NCI-H1694 (cell line): ENCODE measurements at places on chromosomes 1 and 21.

DNA sequence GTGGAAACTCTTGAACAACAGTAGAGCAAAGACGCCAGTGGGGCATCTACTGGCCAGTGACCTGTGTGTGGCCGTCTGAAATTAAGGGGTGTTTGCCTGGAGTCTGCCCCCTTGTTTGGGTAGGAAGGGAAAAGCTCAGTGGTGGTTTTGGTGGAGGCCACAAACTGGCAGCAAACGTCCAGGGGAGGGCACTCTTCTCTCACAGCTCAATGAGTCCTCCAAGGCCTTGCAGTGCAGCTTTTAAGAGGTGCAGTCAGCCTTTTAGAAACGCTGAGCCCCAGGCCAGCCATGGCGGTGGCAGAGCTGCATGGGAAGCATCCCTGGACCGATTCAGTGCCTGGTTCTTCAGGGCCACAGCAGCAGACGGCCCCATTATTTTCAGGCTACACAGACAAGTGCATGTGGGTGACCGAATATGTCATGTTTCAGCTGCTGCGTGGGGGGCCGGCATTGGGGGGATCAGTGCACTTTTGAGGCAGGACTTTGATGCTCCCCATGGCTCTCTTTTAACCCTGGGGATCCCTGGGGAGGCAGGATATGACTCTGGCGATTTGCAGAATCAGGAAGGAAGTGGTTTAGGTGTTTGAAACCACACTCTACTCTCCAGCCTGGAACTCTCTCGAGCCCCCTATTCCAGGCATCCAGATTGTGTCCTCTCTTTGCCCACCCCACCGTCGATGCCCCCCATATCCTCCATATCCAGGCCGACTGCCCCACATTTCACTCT is 414.0 kb downstream of the PRDM2 start:
- DNase-seq, result peak; percentile 67

GRCh38 chr1:7334475-7335035 is 436.5 kb upstream of the VAMP3 start:
- DNase-seq, result peak; percentile 80

DNA sequence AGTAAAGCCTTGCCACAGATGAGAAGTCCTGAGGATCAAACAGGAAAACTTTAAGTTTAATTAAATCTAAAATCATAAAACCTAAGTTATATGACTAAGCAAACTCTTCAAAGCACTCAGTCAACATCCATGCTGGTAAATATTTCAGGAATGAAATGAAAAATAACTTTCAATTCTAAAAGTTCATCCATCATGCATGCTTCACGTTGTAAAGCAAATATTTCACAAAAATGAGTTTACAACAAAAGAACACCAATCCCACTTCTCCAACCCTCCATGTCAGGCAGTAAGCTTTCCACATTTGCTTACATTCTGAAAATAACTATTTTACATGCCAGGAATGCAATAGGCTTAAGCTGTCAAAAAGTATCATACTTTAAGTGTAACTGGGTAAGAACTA is 16.8 kb downstream of the APP start:
- no peak for DNase-seq

- no peak for DNase-seq
These were observed 99.4 kb downstream of the ADSS2 start for GRCh38 chr1:244352156-244352830.

- DNase-seq, result no peak
These were observed 233.1 kb downstream of the CAMTA1 start for GRCh38 chr1:7018351-7018750.

DNA sequence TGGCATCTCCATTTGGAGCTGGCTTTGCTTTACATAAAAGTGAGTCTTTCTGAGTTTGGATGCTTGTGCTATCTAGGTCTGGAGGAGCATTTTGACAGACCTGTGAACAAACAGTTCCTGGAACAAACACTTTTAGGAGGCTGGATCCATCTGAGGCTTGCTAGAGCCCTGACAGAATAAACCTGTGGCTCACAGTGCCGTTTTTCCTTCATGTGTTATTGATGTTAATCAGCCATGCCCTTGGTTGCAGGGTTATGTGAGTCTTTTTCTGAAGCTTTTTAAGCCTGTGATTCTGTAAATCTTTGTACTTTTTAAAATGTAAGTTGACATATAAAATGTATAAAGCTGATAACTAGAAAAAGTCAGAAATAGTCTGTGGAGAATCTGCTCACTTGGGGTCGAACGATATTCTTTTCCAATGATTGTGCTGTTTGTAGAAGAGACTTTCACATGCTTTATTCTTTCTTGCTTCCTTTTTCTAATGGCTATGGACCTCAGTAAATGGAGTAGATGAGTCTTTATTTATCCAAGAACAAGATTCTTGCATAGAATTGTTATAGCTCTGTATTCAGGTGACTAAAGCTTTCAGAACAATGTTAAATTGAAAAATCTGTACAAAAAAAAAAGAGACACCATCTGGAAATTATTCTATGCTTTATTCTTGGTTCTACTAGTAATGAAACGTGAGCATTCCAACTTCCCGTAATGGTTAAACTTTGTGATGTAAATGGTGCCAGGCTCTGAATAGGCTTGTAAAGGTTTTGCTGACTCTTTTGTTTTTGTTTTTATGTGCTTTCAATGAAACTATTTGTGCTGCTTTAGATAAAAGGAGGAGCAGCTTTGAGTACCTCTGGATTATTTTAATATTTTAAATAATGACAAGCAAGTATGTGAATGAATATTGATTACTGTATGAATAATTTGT is 53.7 kb downstream of the CACHD1 start:
- DNase-seq, result no peak

- no peak for DNase-seq
These were observed 113.4 kb downstream of the ERG start for GRCh38 chr21:38384675-38385426.

DNA sequence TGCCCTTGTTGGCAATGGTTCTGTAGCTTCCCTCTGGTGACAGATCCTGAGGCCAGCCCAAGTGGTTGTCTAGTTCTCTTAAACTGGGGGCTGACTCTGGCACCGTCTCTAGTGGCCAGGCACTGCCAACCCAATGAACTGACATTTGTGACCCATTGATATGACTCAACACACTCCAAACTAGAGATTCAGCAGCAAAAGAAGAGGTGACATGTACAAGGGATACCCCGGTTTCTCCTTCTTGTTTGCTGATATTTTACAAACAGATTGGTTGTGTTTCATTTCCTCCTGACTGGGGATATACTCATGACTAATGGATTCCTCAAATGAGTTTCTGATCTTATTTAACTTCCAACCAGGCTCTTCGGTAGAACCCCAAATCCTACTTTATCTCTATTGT is 65.9 kb upstream of the DNAJC6 start:
- DNase-seq, result no peak

DNA sequence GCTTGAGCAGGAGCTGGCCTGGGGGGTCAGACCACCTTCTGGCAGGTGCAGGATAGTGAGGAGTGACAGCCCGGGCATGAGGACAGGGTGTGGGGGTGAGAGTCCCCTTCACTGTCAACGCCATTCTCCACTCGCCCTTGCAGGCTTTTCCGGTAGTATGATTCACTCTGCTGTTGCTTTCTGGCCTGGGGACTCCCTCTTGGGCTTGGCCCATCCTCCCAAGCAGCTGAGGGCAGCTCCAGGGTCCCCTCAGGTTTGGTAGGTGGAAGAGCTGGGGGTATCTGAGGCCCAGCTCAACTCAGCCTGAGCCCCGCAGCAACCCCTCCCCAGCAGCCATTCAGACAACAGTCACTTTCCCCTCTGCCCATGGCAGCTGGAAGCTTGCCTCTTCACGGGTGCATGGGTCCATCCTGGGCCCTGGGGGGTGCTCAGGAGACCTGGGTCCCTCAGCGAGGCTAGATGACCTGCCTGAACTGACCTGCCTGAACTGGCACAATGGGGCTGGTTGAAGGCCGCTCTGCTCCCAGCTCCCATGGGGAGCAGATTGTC is 1.3 kb downstream of the CLDN19 start:
- no peak for DNase-seq

DNA sequence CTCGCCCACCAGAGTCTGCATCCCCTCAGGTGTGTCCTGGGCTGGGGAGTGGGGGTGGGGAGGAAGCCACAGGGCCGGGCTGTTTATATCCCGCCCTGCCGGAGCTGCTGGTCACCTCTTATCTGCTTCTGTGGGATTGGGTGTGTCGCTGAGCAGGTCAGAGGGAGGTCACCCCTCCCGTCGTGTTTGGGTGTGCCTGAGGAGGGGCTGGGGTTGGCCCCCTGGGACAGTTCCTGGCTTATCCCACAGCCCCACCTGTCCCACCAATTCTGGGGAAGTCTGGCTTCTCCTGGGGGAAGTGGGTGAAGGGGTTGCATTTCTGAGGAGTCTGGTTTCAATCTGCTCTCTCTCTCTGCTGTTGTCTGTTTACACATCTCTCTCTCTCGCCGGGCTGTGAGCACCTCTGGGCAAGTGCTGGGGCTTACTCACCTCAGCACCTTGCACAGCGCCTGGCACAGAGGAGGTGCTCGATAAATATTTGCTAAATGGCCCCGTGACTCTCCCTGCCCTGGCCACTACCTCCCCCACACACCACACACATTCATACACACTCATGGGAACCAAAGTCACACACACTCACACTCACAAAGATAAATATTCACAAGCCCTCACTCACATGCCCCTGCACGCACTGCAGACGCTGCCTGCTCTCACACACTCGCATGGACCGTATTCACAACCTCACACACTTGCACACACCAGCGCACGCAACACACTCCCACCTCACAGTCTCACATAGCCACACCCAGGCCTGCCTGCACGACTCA is 8.3 kb downstream of the ELF3 start:
- DNase-seq, result no peak

GRCh38 chr21:42521384-42521783 is 7.7 kb downstream of the SLC37A1 start:
- DNase-seq, result no peak

GRCh38 chr1:223788746-223789415 is 56.9 kb downstream of the TP53BP2 start:
- no peak for DNase-seq

- no peak for DNase-seq
These were observed 561 bp downstream of the KIF2C start for GRCh38 chr1:44740179-44740617.

DNA sequence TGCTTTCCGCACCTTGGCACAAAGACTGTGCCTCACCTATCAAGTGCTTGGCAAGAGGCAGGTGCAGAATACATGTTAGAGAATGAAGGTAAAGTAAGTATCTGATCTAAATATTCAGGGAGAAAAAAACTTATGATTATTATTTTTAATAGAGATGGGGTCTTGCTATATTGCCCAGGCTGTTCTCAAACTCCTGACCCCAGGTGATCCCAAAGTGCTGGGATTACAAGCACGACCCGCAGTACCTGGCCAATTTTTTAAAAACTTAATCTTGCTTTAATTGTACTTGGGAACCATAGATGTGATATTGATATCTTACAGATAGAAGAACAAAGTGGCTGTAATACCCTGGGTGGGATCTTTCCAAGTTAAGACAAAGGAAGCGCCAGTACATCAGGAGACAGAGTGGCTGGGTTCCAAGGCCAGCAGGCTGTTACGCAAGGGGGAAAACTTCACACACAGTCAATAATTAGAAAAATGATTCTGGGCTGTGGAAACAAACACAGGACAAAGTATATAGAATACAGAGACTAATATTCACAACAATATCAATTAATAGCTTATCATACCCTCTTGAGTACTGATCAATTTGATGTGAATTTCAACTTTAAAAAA is 58.6 kb upstream of the ATP1A1 start:
- DNase-seq, result no peak

DNA sequence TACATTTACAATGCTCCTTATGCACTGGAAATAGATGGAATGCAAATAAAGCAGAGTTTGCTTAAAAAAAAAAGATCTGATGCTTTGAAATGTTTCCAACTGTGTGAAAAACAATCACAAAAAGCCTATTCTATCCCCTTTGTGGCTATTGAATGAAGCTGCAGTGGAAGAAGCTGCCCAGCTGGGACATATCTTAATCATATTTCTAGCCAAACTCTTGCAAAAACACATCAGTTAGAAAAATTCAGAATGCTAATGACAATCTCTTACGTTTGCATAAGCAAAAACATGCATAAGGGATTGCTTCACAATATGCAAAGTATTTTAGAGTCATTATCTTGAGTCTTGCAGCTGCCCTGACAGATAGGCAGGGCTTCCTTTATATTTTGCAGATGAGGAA is 526.4 kb upstream of the USP24 start:
- no peak for DNase-seq

DNA sequence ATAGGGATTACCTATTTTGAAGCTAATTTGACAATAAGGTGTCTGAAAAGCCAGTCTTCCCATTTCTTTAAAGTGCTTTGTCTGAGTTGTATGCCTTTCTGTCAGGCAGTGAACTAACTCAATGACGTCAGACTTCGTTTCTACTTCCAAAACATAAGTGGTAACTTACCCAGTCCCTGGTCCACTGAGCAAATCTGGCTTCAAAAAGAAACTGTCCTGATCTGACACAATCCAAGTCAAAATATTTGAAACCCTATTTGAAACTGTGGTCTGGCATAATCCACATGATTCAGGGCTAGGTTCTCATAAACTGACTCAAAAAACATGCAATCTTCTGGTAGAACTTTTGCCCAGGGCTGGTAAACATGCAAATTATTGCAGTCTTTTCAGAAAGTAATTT is 34.0 kb downstream of the DIRAS3 start:
- DNase-seq, result no peak

GRCh38 chr1:201422436-201423030 is 1.0 kb upstream of the TNNI1 start:
- DNase-seq, result no peak

DNA sequence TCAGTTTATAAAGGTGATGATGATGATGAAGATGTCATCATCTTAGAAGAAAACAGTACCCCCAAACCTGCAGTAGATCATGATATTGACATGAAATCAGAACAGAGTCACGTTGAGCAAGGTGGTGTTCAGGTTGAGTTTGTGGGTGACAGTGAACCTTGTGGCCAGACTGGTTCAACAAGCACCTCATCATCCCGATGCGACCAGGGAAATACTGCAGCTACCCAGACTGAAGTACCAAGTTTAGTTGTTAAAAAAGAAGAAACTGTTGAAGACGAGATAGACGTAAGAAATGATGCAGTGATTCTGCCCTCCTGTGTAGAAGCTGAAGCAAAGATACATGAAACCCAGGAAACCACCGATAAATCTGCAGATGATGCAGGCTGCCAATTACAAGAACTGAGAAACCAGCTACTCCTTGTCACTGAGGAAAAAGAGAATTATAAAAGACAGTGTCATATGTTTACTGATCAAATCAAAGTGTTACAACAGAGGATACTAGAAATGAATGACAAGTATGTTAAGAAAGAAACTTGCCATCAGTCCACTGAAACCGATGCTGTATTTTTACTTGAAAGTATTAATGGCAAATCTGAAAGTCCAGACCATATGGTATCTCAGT is 16.0 kb upstream of the CHAF1B start:
- no peak for DNase-seq

- no peak for DNase-seq
These were observed 34.7 kb downstream of the PRRX1 start for GRCh38 chr1:170698301-170699275.
